ENCODE measurements at places on chromosomes 13 and 19.

GRCh38 chr13:66661336-66661735, 568.8 kb downstream of the PCDH9 start:
- H3K36me3 ChIP-seq = no peaks in the 10 kb centered on the region
- H3K27ac ChIP-seq = no peak overlapping the region
- DNase-seq = no peak
- H3K4me1 ChIP-seq = peaks cover 63% of the 10 kb centered on the region
- H3K27me3 ChIP-seq = no peaks in the 10 kb centered on the region

- H3K36me3 ChIP-seq = peaks cover 66% of the 10 kb centered on the region
- no peak for DNase-seq
- H3K4me1 ChIP-seq = peaks cover 29% of the 10 kb centered on the region
- H3K27me3 ChIP-seq = no peaks in the 10 kb centered on the region
- no peak overlapping the region for H3K27ac ChIP-seq
These were observed 5.4 kb downstream of the TM9SF2 start for GRCh38 chr13:99506634-99507033.

- no peak overlapping the region for H3K4me3 ChIP-seq
- H3K27me3 ChIP-seq = peaks cover 6% of the 10 kb centered on the region
- DNase-seq = no peak
- H3K4me1 ChIP-seq = peaks cover 5% of the 10 kb centered on the region
- peaks cover 1% of the 10 kb centered on the region for H3K36me3 ChIP-seq
These were observed 17.9 kb upstream of the LYPD3 start for GRCh38 chr19:43483281-43483680.

- H3K4me3 ChIP-seq = peak within 1 kb of the TSS; percentile 86
- no peak within 1 kb of the TSS for H3K27ac ChIP-seq
- H3K27me3 ChIP-seq = peaks cover 81% of the 10 kb centered on the region
- H3K36me3 ChIP-seq = no peaks in the 10 kb centered on the region
- peaks cover 37% of the 10 kb centered on the region for H3K4me1 ChIP-seq
These were observed at the start of gene SLITRK1 for GRCh38 chr13:83881917-83882605. TSS of gene SLITRK1 (minus strand) at chr13:83882474. CDS start at chr13:83881507, 967 bp downstream.

GRCh38 chr19:1132552-1133383, 29.0 kb downstream of the GPX4 start:
- H3K4me3 ChIP-seq = no peak overlapping the region
- DNase-seq = no peak
- H3K4me1 ChIP-seq = peaks cover 11% of the 10 kb centered on the region
- H3K27ac ChIP-seq = no peak overlapping the region
- H3K27me3 ChIP-seq = no peaks in the 10 kb centered on the region

DNA sequence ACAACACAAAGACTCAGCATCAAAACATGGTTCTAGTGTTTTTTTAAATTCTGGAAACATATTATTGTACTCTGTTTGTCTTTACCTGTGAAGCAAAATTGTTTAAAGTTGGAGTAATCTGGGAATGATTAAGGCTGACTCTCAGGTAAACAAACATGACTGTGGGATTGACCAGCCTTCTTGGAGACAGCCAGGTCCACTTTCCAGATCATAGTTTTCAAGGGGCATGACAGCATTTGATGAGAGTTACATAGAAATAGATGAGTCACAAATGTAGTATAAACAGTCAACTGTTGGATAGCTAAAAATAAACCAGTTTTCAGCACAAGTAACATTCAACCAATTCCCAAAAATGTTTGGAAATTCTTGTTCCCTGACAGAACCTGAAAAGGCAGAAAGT, 1680.9 kb downstream of the OLFM4 start:
- H3K27me3 ChIP-seq = no peaks in the 10 kb centered on the region
- H3K4me3 ChIP-seq = no peak overlapping the region
- H3K27ac ChIP-seq = no peak overlapping the region
- no peaks in the 10 kb centered on the region for H3K36me3 ChIP-seq
- peaks cover 6% of the 10 kb centered on the region for H3K4me1 ChIP-seq
- no peak for DNase-seq

- no peak overlapping the region for H3K4me3 ChIP-seq
- H3K27me3 ChIP-seq = peaks cover 41% of the 10 kb centered on the region
These were observed 20.9 kb downstream of the POU2F2 start for GRCh38 chr19:42111384-42111783.

DNA sequence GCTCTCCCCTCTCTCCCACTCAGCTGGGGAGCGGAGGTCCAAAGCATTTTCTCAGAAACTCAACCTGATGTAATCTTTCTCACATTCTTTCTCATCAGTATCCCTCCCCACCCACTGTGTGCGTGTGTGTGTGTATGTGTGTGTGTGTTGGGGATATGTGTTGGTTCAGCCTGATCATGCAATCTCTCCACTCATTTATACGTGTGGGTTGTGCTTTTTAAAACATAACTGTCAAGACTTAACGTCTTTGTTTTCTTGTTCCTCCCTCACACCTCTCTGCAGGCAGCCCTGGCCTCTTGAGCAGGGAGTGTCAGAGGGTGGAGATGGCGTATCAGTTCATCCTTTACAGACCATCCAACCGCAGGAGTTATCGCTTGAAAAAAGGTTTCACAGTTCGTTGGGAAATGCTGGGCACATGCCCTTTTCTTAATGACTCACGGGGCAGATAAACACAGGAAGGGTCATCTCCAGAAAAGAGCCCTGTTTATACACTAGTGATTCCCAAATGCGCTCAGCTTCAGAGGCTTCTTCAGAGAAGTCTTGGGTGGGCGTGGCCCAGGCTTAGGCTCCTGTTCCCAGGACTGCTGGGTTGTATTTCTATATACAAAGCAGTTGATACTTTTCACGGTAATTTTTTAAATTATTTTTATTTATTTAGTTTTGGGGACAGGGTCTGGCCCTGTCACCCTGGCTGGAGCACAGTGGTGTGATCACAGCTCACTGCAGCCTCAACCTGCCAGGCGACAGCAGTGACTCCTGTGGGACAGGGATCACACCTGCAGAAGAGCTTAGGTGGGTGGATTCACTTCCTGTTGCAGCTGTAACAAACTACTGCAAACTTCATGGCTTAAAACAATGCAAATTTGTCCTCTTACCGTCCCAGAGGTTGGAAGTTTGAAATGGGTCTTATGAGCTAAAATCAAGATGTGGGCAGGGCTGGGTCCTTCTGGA, 60.3 kb downstream of the CCDC70 start:
- H3K27me3 ChIP-seq = peaks cover 5% of the 10 kb centered on the region
- H3K4me1 ChIP-seq = peaks cover 5% of the 10 kb centered on the region
- DNase-seq = no peak
- H3K4me3 ChIP-seq = no peak overlapping the region
- H3K36me3 ChIP-seq = no peaks in the 10 kb centered on the region
- H3K27ac ChIP-seq = no peak overlapping the region

DNA sequence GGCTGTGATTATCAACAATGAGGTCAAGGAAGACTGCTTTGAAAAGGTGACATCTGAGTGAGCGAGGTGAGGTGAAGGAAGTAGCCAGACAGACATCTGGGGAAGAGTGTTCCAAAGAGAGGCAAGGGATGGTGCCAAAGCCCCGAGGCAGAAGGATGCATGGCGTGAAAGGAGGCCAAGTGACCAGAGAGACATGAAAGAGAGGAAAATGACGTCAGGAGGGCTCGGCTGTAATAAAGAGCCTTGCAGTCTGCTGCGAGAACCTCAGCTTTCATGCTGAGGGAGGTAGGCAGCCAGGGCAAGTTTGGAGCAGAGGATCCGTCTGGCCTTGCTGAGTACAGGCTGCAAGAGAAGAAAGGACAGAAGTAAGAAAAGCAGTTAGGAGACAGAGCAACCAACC, 50.8 kb downstream of the FOXO1 start:
- no peak overlapping the region for H3K4me3 ChIP-seq
- no peaks in the 10 kb centered on the region for H3K27me3 ChIP-seq
- H3K36me3 ChIP-seq = no peaks in the 10 kb centered on the region
- H3K4me1 ChIP-seq = peaks cover 62% of the 10 kb centered on the region
- no peak overlapping the region for H3K27ac ChIP-seq

DNA sequence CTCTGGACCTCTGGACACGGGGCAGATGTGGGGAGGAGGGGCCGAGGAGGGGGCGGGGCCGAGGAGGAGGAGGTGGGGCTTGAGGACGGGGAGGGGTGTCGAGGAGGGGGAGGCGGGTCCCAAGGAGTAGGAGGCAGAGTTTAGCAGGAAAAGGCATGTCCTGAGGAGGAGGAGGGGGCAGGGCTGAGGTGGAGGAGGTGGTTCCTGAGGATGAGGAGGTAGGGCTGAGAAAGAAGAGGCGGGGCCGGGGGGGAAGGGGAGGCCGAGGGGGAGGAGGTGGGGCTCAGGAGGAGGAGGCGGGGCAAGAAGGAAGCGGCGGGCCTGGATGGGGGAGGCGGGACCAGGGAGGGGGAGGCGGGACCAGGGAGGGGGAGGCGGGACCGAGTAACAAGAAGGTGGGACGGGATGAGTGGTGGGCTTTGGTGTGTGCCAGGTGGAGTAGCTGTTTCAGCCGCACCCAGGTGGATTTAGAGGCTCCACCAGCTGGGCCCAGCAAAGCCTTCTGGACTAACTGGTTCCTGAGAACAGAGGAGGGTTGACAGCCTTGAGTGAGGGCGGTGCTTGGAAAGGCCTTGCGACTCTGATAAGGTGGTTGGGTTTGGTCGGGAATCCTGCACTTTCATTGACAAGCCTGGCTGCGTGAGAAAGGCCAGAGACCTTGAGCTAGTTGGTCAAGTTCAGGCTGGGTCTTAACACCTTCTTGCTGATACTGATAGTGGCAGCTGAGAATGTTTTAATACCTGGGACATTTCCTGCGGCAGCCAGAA, 7.7 kb downstream of the TECR start:
- no peaks in the 10 kb centered on the region for H3K27me3 ChIP-seq
- no peak overlapping the region for H3K27ac ChIP-seq
- peaks cover 24% of the 10 kb centered on the region for H3K4me1 ChIP-seq
- peak; percentile 83 for DNase-seq
- peak overlapping the region; percentile 63 for H3K4me3 ChIP-seq

DNA sequence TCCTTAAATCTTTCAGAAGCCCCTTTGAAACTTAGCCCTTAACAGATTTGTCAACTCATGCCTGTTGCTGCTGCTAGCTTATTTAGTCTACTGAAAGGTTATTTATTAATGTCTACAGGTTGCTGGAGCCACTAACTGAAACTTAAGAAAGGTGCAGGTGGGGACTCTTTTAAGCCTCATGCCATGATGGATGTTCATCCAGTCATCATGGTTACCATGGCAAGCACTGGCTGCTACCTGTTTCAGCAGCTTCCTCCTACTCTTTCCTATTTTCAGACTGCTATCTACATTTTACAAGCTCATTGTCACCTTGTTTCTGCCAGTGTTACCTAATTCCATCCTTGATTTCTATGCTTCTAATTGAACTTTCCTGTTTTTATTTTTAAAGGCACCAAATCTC, 27.1 kb downstream of the DGKH start:
- H3K4me1 ChIP-seq = peaks cover 16% of the 10 kb centered on the region
- H3K27me3 ChIP-seq = no peaks in the 10 kb centered on the region
- peak overlapping the region; percentile 7 for H3K27ac ChIP-seq
- H3K36me3 ChIP-seq = peaks cover 20% of the 10 kb centered on the region
- no peak for DNase-seq

DNA sequence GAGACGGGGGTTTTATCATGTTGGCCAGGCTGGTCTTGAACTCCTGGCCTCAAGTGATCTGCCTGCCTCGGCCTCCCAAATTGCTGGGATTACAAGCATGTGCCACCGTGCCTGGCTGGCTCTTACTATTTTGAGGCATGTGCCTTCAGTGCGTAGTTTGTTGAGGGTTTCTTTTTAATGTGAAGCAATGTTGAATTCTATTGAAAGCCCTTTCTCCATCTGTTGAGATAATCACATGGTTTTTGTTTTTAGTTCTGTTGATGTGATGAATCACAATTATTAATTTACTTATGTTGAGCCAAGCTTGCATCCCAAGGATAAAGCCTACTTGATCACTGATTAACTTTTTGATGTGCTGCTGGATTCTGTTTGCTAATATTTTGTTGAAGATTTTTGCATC, 290.9 kb downstream of the KCNRG start:
- H3K27ac ChIP-seq = no peak overlapping the region
- peaks cover 8% of the 10 kb centered on the region for H3K36me3 ChIP-seq
- peaks cover 18% of the 10 kb centered on the region for H3K4me1 ChIP-seq
- H3K4me3 ChIP-seq = no peak overlapping the region
- peaks cover 4% of the 10 kb centered on the region for H3K27me3 ChIP-seq
- DNase-seq = no peak

GRCh38 chr13:110910013-110910890, 4.6 kb downstream of the ANKRD10 start:
- DNase-seq = no peak
- H3K27me3 ChIP-seq = no peaks in the 10 kb centered on the region
- H3K36me3 ChIP-seq = peaks cover 54% of the 10 kb centered on the region
- no peak overlapping the region for H3K27ac ChIP-seq
- H3K4me1 ChIP-seq = peaks cover 77% of the 10 kb centered on the region

DNA sequence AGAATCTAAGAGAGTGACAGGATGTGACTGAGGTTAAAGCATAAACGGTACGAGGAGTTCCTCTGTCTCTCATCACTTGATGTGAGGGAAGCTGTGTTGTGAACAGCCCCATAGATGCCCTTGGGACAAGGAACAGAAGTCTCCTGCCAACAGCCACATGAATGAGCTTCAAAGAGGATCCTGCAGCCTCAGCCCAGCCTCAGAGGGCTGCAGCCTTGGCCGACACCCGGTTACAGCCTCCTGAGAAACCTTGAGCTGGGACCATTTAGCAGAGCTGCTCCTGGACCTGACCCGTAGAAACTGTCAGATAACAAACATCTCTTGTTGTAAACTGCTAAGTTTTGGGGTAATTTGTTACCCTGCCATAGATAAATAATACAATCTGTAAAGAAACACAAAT, 54.2 kb downstream of the CCNE1 start:
- peaks cover 15% of the 10 kb centered on the region for H3K4me1 ChIP-seq
- peaks cover 66% of the 10 kb centered on the region for H3K27me3 ChIP-seq
- DNase-seq = no peak
- H3K27ac ChIP-seq = no peak overlapping the region
- H3K4me3 ChIP-seq = no peak overlapping the region
- peaks cover 5% of the 10 kb centered on the region for H3K36me3 ChIP-seq

- peaks cover 22% of the 10 kb centered on the region for H3K4me1 ChIP-seq
- no peaks in the 10 kb centered on the region for H3K36me3 ChIP-seq
- H3K27ac ChIP-seq = no peak overlapping the region
- H3K4me3 ChIP-seq = no peak overlapping the region
- peaks cover 22% of the 10 kb centered on the region for H3K27me3 ChIP-seq
These were observed 5.4 kb upstream of the NTN5 start for GRCh38 chr19:48678201-48678600.

DNA sequence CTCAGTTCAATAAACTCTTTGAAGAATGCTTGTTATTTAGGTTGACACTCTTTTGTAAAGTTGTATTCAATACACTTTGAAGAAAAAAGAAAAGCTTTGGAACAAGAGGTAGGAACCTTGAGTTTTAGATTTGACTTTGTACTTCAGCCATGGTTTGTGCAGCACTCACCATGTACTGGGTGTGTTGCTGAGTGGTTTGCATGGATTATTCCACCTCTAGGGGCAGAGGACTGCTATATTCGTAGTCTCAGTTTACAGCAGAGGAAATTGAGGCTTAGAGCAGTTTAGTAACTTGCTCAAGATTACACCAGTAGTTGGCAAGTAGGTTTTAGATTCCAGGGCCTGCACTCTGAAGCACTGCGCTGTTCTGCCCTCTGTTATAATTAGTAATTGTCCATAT, 68.8 kb downstream of the DNAJC3 start:
- H3K27me3 ChIP-seq = peaks cover 3% of the 10 kb centered on the region
- no peak overlapping the region for H3K4me3 ChIP-seq
- DNase-seq = no peak
- H3K4me1 ChIP-seq = peaks cover 12% of the 10 kb centered on the region
- H3K27ac ChIP-seq = no peak overlapping the region

Measured in nephron progenitor cell (in vitro differentiated cells).